OCI-LY7 (cell line): ENCODE measurements at places on chromosomes 2 and 18.

DNA sequence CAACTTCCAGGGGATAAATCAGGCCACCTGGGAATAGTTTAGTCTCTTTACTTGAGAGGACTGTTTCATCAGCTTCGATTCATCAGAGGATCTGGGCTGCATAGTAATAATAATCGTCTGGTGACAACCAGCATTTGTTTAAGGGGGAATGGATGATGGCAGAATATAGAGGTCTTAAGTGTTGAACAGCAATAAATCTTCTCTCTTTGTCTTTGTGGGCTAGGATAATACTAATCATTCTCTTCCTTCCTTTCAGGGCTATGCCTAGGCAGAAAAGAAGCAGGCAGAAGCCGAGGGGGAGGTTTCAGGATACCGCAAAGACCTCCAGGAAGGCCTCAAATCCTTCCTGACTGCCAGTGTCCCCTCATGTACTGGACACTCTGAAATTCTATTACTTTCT is 150.4 kb upstream of the GAREM1 start:
- no peak for DNase-seq

- peak; percentile 86 for DNase-seq
Measured at GRCh38 chr2:45833968-45834344, 182.5 kb downstream of the PRKCE start.

- no peak for DNase-seq
Measured at GRCh38 chr18:22385718-22386117, 32.0 kb downstream of the CTAGE1 start.

GRCh38 chr18:12441475-12442034 is 33.8 kb downstream of the PRELID3A start:
- DNase-seq: no peak

DNA sequence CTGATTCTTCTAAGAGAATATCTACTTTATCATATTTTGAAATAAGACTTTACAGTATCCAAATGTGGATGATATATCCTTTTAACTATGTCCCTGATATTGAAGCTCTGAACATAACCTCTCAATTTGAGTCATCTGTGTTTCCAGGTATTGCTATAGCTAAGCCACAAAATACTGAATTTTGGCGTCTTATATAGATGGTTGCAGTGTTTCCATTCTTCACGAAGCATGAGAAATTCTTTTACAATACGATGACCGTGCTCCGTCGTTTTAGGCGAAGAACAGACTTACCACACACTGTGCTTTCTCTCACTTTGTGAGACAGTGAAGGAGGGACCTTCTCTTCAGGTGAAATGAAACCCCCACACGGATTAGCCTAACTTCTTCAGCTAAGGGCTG is 45.3 kb downstream of the LRRFIP1 start:
- DNase-seq: no peak

DNA sequence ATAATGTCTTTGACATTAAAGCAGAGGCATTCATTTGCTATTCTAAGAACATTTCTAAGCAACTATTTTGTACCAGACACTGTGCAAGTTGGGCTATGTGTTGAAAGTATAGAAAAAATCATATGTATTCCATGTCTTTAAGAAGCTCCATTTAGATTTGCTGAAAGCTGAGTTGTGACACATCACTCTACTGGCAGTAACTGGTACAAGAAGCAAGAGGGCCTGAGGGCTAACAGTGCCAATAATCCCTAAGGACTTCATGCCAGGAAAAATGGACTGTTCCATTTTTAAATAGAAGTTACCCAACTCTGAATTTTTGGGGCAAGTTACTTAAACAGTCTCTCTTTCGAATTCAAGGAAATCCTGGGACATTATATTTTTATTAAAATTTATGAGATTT is 178.7 kb downstream of the SRBD1 start:
- DNase-seq: no peak

DNA sequence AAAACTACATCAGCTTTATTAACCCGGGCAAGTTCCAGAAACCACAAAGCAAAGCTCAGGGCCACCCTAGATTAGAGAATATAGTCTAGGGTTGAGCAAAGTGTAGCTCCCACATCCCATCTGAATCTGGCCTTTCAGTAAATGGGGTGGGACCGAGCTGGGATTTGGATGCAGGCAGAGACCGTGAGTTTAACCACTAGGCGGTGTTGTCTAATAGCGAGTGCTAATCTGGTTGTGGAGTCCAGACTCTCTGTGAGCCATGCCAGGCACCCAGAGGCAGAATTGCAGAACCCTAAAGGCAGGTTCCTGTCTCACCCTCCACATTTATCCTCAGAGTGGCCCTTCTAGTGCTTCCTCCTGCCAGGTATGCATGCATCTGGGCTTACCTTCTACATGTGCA is 435.9 kb downstream of the TSN start:
- DNase-seq: peak; percentile 7

DNA sequence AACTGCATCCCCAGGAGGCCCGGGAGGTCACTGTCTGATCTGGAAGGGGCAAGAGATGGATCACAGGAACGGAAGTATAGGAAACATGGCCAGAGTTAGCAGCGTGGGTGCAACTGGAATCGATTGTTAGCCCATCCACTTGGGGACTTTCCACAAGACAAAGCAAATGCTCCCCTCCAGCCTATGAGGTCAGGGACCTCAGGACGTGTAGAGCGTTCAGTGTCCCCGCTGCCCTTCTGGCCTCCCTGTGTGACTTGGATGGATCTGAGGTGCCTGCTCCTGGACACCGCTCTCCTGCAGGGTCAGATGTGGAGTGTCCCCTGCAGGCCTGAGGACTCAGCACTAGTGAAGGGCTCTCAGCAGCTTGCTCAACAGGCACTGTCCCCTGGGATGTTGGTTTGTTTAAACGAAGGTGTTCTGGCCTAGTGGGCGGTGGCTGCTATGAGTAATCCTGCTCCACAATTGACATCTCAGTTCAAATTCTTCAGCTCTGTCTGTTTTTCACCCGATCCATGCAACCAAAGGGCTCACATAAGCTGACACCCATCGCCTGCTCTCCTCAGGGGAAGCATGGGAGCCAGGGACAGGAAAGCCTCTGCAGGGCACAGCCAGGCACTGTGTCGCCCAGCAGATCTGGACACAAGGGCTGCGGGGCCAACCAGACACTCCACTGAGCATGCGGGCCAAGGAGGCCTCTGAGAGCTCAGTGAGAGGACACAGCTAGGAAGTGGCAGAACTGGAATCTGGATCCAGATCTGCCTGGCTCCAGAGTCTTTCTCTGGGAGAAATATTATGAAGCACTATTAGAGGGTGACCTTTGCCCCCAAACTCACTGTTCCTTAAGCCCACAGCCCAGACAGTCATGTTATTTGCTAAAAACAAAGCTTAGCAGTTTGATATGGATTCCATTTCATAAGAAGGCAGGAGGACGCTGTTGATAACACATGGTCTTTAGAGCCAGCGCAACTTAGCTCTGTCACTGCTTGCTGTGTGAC is 78.5 kb downstream of the RHOB start:
- no peak for DNase-seq

DNA sequence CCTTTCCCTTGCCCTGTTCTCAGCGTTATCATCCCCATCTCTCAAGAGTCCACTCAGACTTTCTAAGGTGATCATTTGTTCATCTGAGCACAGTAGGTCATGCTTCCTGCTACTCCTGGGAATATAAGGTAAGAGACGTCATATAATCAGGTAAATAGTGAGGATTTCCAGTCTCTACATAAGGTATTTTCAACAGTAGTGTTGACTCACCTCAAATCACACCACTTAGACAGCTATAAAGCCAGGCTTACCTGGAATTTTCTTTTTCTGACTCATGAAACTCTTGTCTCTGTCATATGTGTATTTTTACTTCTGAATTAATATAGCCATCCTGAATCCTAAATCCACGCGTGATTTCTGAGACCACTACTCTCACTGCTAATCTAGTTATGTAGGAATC is 443.2 kb downstream of the ARHGAP15 start:
- no peak for DNase-seq

- no peak for DNase-seq
Measured at GRCh38 chr2:131034122-131035051, 58.9 kb downstream of the FAM168B start.

GRCh38 chr2:105100046-105100840 is 62.4 kb downstream of the MRPS9 start:
- peak; percentile 11 for DNase-seq

DNA sequence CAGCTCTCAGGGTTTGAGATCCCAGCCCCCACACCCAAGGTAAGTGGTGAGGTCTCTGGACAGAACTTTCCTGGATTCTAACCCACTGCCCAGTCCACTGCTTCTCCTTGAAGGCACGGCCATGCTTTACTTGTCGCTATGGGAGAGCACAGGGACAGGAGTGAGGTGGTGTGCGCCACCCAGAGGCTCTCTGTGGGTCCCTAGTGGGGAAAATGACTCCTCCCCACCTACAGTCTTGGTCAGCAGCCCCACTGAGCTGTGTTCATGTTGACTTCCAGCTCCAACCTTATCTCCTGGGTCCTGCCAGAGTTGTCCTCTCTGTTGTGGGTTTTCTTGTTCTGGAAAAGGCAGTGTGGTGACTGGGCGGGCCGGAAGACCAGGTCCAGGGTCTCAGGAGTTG is 11.1 kb downstream of the TET3 start:
- no peak for DNase-seq

GRCh38 chr2:30230497-30231211 is 680 bp upstream of the LBH start:
- peak; percentile 41 for DNase-seq

DNA sequence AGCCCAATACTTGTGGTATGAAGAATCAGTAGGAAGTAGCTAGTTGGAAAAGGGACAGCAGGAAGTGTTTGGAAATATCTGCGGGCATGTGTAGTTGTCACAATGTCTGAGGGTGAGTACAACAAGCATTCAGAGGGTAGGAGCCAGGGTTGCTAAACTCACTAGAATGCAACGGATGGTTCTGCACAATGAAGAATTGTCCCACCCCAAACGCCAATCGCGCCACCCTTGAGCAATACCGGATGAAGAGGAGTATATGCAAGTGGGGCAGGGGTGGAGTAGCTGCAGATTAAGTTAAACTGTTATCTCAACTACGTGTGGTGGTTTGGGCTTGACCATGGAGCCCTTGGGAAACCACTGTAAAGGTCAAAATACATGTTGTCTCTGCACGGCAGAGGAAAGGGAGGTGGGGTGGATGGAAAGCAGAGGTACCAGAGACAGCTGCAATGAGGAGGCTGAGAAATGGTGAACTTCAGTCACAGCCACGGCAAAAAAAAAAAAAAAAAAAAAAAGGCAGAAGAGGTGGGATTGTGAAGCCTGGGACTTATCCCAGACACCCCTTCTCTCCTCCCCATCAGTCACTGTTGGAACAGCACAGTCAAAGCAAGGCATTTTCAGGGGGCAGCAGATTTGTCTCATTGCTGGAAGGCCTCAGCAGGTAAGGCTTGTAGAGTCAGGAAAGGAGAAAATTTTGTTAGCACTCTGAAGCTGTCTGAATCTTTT is 5.2 kb downstream of the CCL20 start:
- no peak for DNase-seq

- DNase-seq: no peak
Measured at GRCh38 chr2:79139423-79139822, 19.1 kb downstream of the REG1A start.

DNA sequence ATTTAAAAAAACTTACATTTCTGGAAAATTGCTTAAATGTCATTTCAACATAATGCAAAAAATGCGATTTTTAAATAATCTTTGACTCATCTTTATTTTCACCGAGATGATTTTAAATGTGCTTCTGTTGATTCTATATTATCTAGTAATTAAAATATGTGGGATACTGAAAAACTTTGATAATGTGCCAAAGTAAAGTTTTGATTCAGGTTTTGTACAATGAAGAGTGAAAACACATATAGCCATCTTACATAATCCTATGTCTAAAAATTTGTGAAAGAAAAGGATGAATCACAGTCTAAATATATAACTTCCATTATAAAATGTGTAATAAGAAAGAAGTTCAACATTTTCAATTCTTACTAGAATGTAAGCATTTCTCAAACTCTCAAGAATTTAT is 204.3 kb upstream of the ZC3H15 start:
- DNase-seq: no peak

DNA sequence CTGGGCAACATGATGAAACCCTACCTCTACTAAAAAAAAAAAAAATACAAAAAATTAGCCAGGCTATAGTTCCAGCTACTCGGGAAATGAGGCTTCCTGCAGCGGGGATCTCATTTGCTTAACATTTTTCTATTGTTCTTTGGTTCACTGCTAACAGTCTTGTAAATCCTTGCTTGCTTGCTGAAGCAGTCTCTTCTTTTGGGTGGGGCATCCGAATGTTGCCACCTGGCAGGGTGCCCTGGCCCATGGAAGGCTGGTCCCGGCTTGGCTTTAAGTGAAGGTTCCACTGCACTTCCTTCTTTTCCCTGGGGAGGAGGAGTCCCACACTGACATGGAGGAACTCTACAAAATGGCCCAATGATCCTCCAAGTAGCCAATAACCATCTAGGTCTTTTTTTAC is 6.0 kb upstream of the ANKRD29 start:
- DNase-seq: no peak

- DNase-seq: no peak
Measured at GRCh38 chr2:31467426-31467825, 52.9 kb upstream of the XDH start.

- DNase-seq: no peak
Measured at GRCh38 chr2:29182920-29183319, 67.7 kb downstream of the CLIP4 start.

DNA sequence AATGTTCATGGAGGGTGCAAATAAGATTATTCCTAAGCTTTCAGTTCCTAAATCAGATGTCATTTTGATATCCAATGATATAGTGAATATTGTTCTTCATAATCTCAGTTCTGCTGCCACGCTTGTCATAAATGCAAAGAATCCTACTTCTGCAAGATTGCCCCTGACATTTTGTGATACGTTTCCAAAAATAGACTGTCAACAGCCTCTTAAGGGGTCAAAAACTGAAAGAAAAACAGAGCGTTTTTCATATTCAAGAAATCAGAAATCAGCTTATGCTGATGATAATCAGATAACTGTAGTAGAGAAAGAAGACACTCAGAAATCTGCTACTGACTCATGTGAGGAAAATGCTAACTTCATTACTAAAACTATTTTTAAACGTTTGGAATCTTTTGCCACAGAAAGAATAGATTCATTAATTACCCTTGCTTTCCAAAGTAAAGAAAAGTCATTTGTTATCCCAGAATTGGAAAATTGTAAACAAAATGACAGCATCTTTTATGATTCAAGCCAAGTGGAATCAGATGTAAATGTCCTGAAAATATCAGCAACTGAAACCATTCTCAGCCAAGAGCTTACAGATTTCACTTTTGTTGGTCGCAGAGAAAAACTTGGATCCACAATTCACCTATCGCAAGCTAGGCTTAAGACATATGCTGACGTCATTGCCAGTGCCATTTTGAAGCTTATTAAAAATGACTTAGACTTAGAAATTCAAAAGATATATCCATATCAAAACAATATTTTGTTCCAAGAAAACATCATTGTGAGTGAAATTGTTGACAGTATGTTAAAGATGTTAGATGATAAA is 55.1 kb downstream of the FSIP2 start:
- DNase-seq: no peak
